ENCODE measurements at places on chromosomes 4 and X. TPM values are rescaled to one million over a fixed set of nuclear protein-coding genes. Genes with fewer than 3 reads are reported as not detected.

GRCh38 chrX:39652336-39652735 lies 445.4 kb downstream of the BCOR start:
- no peaks in the 10 kb centered on the region for H3K36me3 ChIP-seq
- no peak overlapping the region for H3K27ac ChIP-seq
- H3K4me3 ChIP-seq = no peak overlapping the region
- H3K4me1 ChIP-seq = peaks cover 1% of the 10 kb centered on the region
- DNase-seq = no peak

GRCh38 chr4:87388901-87389300 lies 2.1 kb downstream of the HSD17B11 start:
- H3K27me3 ChIP-seq = peaks cover 6% of the 10 kb centered on the region
- peak overlapping the region; percentile 53 for H3K27ac ChIP-seq
- no peak for DNase-seq
- peaks cover 28% of the 10 kb centered on the region for H3K4me1 ChIP-seq
- peaks cover 40% of the 10 kb centered on the region for H3K36me3 ChIP-seq

GRCh38 chr4:46986922-46987638 lies 6.3 kb downstream of the GABRA4 start:
- no peaks in the 10 kb centered on the region for H3K4me1 ChIP-seq
- no peak for DNase-seq
- H3K36me3 ChIP-seq = no peaks in the 10 kb centered on the region
- peaks cover 8% of the 10 kb centered on the region for H3K27me3 ChIP-seq

- H3K27me3 ChIP-seq = peaks cover 57% of the 10 kb centered on the region
- DNase-seq = no peak
- no peaks in the 10 kb centered on the region for H3K36me3 ChIP-seq
- H3K4me1 ChIP-seq = peaks cover 13% of the 10 kb centered on the region
- no peak overlapping the region for H3K27ac ChIP-seq
Observed at GRCh38 chr4:95545546-95545945, 3.2 kb downstream of the UNC5C start.

GRCh38 chr4:126595643-126596042 lies 1037.1 kb upstream of the INTU start:
- no peak for DNase-seq
- H3K27me3 ChIP-seq = no peaks in the 10 kb centered on the region
- no peak overlapping the region for H3K27ac ChIP-seq
- H3K4me1 ChIP-seq = no peaks in the 10 kb centered on the region
- H3K4me3 ChIP-seq = no peak overlapping the region

GRCh38 chrX:154375156-154375504 lies 696 bp upstream of the FLNA start:
- no peaks in the 10 kb centered on the region for H3K36me3 ChIP-seq
- H3K4me3 ChIP-seq = peak overlapping the region; percentile 64
- peaks cover 12% of the 10 kb centered on the region for H3K4me1 ChIP-seq
- DNase-seq = no peak
- no peaks in the 10 kb centered on the region for H3K27me3 ChIP-seq

- no peaks in the 10 kb centered on the region for H3K4me1 ChIP-seq
- no peak for DNase-seq
- H3K27me3 ChIP-seq = no peaks in the 10 kb centered on the region
- H3K4me3 ChIP-seq = no peak overlapping the region
- H3K27ac ChIP-seq = no peak overlapping the region
Observed at GRCh38 chrX:77085372-77085771, 361.8 kb upstream of the FGF16 start.

- peaks cover 20% of the 10 kb centered on the region for H3K27me3 ChIP-seq
- H3K36me3 ChIP-seq = no peaks in the 10 kb centered on the region
- DNase-seq = no peak
- peaks cover 15% of the 10 kb centered on the region for H3K4me1 ChIP-seq
- H3K4me3 ChIP-seq = no peak overlapping the region
- H3K27ac ChIP-seq = no peak overlapping the region
Observed at GRCh38 chr4:112099701-112100297, 45.5 kb upstream of the FAM241A start.

GRCh38 chrX:10811111-10811510 lies 190.7 kb upstream of the MID1 start:
- H3K4me3 ChIP-seq = no peak overlapping the region
- DNase-seq = no peak
- H3K27ac ChIP-seq = no peak overlapping the region
- H3K36me3 ChIP-seq = no peaks in the 10 kb centered on the region

GRCh38 chrX:11381464-11381863 lies 88.3 kb downstream of the AMELX start:
- no peak overlapping the region for H3K27ac ChIP-seq
- no peaks in the 10 kb centered on the region for H3K27me3 ChIP-seq
- no peaks in the 10 kb centered on the region for H3K36me3 ChIP-seq
- DNase-seq = no peak
- H3K4me1 ChIP-seq = no peaks in the 10 kb centered on the region
- H3K4me3 ChIP-seq = no peak overlapping the region

DNA sequence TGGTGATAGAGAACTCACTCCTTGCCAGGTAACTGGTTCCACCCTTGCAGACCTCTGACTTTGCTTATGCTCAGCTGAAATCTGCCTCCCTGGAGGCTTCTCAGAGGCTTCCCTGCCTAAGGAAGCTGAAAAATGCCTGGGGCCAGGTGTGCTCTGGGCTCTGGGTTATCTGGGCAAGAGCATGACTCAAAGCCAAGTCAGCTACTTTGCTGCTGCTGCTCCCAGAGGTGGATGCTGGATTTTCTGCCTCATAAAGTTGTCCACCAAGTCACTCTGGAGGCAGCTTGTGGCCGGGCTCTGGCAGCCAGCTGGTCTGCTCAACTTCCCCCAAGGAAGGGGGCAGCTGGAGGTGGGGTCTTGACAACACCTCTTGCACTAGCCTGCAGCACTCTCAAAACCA lies 132.7 kb downstream of the PJA1 start:
- no peak overlapping the region for H3K4me3 ChIP-seq
- no peaks in the 10 kb centered on the region for H3K27me3 ChIP-seq
- peaks cover 2% of the 10 kb centered on the region for H3K4me1 ChIP-seq
- H3K27ac ChIP-seq = no peak overlapping the region

MFSD8 gene
- 27.4 TPM for total RNA-seq

COX7B2 gene
- total RNA-seq = not detected

ZDHHC15 gene
- 0.06 TPM for total RNA-seq

PABPC4L gene
- not detected for total RNA-seq

APBB2 gene
- total RNA-seq = 0.96 TPM
